ENCODE measurements at places on chromosomes 4 and X.

- no peak for DNase-seq
These were observed 53.5 kb downstream of the BMP3 start for GRCh38 chr4:81084029-81084428.

DNA sequence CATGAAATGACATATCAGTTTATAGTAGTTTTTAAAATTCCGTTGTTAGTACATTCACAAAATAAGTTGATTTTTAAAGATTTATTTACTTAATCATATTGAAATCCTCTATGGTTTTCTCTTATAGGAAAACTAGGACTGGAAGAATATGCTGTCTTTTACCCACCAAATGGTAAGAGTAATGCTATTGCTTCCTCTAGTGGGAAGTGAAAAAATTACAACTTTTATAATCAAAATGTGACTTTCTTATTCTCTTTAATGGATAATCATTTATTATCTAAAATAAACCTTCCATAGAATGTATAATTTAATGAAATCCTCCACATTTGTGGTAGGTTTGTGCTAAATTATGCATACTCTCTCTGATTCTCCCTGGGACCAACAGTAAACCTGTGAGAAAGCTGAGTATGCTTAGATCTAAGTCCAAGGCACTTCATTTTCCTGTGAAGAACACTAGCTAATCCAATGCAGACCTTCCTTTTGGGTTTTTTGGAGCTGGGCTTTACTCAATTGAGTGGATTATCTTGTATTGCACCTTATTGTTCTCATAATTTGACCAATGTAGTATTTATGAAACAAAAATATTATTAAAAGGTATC, 136.2 kb downstream of the TBC1D19 start:
- DNase-seq: no peak

DNA sequence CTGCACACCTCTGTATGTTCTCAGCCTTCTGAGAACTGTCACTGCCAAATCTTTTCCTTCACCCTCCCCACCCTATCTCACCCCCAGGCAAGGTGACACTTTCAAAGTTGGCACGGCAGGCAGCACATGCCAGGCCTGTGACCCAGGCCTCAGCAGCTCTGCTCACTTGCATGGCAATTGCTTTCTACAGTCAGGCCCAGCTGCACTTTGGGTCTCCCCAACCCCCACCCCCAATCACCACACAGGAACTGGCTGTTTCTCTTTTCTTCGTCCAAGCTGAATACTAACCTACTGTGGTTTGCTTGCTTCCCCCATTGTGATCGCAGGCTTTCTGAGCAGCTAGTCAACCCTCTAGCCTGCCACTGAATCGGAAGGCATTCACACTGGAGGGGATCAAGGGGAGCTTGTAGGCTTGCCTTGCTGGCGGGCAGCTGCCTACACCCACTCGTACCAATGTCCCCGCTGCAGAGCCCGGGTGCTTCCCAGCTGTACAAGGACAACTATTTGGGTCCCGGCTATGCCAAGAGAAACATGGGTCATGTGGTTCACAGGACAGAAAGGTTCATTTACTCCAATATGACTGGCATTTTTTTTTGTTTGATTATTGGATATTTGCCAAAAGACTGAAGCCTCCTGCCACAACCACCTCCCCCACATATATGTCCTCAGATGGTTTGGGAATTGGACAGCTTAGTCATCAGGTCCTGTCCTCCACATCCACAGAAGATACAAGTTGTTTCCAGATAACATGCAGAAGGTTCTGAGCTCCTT, 28.1 kb downstream of the SLC25A43 start:
- DNase-seq: no peak

DNA sequence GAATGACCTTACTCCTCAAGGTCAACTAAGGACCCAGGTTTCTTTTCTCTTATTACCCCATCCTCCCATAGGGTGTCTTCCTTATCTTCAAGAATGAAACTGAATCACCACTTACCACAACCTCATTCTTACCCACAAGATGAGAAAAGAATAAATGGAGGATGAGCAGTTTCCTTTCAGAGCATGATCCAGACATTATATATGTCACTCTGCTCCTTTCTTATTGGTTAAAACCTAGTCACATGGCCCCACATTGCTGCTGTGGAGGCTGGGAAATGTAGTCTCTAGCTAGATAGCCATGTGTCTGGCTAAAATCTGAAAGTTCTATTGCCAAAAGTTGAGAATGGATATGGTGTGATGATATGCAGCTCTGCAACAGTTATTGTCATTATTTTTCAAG, 62.4 kb upstream of the RAI2 start:
- DNase-seq: no peak

GRCh38 chr4:89056953-89057398, at the start of gene FAM13A:
Gene FAM13A (minus strand): TSS chr4:89057185. CDS start chr4:89056964, 221 bp downstream.
- peak; percentile 82 for DNase-seq

GRCh38 chr4:133377286-133377685, 228.2 kb downstream of the PCDH10 start:
- DNase-seq: no peak

GRCh38 chr4:40321574-40322275, 13.4 kb upstream of the CHRNA9 start:
- no peak for DNase-seq

GRCh38 chr4:14375816-14376215, 626.5 kb upstream of the CPEB2 start:
- no peak for DNase-seq

- no peak for DNase-seq
These were observed 172.8 kb downstream of the SMIM20 start for GRCh38 chr4:26086621-26087441.
